ENCODE measurements at places on chromosomes 3 and 15.
A peak's percentile ranks its signal among the peaks of the same experiment; 100 is the strongest.

- DNase-seq: no peak
Measured at GRCh38 chr3:71035314-71035713, 548.2 kb downstream of the FOXP1 start.

DNA sequence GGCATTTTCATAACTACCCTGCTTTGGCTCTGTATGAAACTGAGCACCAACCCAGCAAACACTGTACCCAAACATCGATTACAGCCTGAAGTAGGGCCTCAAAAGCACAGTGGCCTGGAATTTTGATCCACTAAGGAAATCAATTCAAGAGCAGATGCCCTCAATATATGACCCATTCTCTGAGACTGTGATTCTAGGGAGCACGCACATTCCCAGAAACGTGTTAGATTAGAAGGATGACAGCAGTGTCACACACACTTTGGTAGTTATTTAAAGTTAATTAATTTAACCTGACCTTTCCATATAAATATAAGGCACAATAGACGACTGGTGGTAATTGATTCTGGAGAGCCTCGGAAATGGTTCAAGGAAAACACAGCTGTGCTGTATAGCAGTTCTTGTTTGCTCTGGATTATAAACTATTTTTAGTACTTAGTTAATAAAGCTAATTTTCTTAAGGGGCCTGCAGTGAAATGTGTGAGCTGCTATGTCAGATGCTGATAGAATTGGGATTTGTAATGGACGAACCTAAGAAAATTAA, 126.3 kb upstream of the ZNF385D start:
- no peak for DNase-seq

DNA sequence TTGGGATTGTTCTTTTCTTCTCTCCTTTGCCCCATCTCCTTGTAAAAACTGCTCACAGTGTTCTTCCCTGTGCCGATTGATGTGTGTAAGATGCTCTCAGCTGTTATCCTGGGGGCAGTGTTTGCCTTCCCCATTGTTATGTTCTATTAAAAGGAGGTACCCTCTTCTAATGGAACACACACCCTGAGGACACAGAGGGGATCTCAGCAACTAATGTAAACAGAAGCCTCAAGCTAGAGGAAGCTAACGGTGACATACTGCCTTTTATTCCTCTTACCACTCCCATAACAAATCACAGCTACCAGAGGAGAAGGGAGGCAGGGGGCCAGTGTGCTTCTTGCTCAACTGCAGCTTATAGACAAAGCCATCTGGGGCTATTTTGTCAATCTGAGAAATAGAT, 2.2 kb downstream of the TAGLN3 start:
- no peak for DNase-seq

DNA sequence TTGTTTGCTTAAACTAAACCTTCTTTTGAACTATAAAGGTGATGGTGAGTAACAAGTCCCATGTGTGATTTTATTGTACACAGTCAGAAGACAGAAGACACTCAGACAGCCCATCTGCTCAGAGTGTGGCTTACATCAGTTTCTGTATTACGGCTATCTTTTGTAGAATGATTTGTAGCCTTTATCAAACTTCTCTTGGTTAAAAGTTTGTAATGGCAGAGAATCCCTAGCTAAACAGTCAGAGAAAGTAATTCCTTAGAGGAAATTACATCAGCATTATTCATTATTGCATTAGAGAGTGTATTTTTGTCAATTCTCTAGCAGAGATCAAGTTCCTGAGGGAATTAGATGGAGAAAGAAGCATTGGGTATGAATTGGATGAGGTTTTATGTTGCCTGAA, 500.8 kb downstream of the CNTN4 start:
- DNase-seq: no peak

GRCh38 chr3:187358068-187358467, 10.1 kb upstream of the RTP4 start:
- no peak for DNase-seq

DNA sequence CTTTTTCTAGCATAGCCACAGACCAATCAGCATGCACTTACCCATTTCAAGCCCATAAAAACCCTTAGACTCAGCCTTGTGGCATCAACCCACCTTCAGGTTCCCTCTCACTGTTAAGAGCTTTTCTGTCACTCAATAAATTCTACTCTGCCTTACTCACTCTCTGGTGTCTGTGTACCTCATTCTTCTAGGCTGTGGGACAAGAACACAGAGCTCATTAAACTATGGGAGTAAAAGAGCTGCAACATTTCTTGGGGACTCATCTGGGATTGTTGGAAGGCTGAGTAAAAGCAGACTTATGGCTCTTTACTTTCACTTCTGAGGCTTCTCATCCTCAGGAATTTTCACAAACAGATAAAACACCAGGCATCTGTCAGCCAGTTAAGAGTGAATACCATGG, 879.3 kb downstream of the ROBO2 start:
- DNase-seq: no peak

- DNase-seq: no peak
Measured at GRCh38 chr3:68072062-68072461, 417.6 kb upstream of the SUCLG2 start.

- DNase-seq: no peak
Measured at GRCh38 chr3:136838641-136839555, 20.0 kb downstream of the SLC35G2 start.

- no peak for DNase-seq
Measured at GRCh38 chr15:62578546-62578945, 413.5 kb upstream of the C2CD4B start.

DNA sequence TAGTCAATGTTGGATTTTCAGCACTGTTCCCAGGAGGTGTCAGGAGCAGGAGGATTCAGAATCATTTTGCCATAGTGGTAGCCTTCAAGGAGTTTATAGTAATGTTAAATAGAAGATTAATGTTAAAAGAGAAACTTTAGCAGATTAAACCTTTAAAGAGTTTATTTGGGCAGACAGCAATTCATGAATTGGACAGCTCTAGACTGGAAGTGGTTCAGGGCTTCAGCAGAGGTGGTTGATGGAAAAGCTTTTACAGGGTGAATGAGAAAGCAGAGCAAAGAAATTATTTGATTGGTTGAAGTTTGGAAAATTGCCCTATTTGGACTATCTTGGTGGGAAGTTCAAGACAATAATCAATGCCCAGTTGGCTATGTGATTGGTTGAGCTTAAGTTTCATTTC, 416.6 kb upstream of the TBL1XR1 start:
- DNase-seq: no peak

DNA sequence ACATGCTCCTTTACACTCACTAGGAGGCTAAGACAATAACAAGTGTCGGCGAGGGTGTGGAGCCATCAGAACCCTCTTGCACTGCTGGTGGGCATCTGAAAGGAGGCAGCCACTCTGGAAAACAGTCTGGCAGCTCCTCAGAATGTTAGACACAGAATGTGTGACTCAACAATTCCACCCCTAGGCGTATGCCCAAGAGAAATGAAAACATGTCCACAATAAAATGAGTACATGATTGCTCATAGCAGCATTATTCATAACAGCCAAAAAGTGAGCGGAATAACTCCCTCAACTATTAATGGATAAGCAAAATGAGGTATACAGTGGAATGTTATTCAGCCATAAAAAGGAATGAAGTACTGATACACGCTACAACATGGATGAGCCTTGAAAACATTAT, 57.8 kb downstream of the WNT7A start:
- no peak for DNase-seq

- DNase-seq: no peak
Measured at GRCh38 chr3:7423995-7424394, 563.1 kb downstream of the GRM7 start.

GRCh38 chr3:159668990-159669476, 319.6 kb upstream of the IL12A start:
- no peak for DNase-seq

GRCh38 chr15:38612159-38612863, 47.7 kb upstream of the RASGRP1 start:
- DNase-seq: peak; percentile 9

GRCh38 chr15:23647421-23648370, at the start of gene MAGEL2:
Gene MAGEL2 (minus strand): TSS chr15:23647867. CDS start chr15:23647742, 125 bp downstream.
- no peak for DNase-seq

DNA sequence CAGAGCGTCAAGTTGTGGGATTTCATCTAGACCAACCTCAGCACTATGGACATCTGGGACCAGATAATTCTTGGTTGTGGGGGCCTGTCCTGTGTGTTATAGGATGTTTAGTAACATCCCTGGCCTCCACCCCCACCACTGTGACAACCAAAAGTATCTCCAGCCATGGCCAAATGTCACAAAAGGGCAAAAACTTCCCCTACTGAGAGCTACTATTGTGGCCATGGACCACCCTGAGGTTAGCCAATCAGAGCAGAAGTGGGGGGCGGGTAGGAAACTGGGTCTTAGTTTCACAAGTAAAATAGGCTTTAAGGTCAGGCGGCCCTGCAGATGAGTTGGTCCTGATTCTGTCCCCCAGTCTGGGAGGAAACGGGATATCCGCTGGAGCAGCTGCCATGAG, 25.4 kb downstream of the KIF7 start:
- DNase-seq: no peak

GRCh38 chr3:106609666-106610301, 741.0 kb upstream of the CBLB start:
- peak; percentile 39 for DNase-seq

DNA sequence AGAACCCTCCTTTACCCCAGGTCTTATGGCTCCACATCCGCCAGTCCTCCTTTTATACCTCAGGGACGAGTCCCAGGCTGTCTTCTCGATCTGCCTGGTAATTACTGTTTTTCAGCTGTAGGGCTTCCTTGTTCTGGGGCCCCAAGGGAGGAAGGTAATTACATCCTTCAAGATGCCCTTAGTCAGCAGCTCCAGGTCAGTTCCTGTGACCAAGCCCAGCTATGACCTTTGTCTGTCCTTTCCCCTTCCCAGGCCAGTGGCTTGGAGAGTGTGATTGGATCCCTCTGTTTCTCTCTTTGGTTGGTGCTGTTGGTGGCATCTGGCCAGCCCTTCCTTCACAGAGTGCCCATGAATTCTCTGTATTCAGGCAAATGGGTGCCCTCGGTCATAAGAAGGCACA, 92.6 kb downstream of the AAGAB start:
- no peak for DNase-seq

DNA sequence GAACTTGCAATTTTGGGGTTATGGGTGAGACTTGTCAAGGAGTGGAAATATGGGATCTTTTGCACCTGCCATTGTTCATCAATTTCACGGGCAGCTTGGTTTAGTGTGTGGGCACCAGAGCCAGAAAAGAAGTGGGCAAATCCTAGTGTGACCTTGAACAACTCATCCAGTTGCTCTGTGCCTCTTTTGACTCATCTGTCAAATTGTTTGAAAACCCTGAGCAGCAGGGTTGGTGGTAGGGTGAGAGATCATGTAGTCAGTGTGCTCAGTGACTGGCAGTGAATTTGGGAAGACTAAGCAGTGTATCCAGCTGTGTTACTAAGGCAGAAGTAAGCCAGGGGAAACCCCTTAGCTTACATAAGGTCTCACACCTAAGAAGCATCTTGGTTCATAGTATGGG, 293.0 kb upstream of the TRIM42 start:
- no peak for DNase-seq

DNA sequence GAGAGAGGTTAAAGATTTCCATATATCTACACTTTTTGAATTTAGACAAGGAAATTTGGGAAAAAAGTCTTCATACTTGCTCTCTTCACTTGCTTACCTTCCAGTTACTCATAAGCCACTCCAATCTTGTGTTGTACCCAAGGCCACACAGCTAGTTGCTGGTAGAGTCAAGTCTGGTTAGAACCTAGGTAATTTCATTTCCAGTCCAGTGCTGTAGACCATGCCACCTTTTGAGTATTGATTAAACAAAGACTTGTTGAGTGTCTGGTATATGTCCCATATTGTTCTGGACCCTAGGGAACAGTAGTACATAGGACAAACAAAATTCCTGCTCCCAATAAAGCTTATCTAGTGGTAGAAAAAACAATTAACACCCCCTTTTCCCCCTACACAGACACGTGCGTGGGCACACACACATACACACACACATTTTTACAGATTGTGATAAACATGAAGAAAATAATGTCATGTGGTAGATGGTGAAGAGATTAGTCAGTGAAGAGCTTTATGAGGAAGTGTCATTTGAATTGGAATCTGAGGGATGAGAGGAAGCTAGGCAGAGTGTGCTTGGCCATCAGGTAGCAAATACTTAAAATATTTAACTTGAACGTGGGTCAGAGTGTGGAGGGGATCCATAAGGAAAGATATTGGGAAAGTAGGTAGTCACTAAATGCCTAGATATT, 2.1 kb downstream of the CMC1 start:
- no peak for DNase-seq

GRCh38 chr3:50491023-50491422, 12.4 kb downstream of the CACNA2D2 start:
- no peak for DNase-seq

GRCh38 chr3:108100906-108101660, 10.3 kb upstream of the CD47 start:
- DNase-seq: no peak

Measured in activated CD4-positive, CD25-positive, alpha-beta regulatory T cell treated with anti-CD3 and anti-CD28 coated beads, Interleukin-2, amount 50 U/mL, for 16 hours (primary cell).